ENCODE measurements at places on chromosomes 7 and 10.

DNA sequence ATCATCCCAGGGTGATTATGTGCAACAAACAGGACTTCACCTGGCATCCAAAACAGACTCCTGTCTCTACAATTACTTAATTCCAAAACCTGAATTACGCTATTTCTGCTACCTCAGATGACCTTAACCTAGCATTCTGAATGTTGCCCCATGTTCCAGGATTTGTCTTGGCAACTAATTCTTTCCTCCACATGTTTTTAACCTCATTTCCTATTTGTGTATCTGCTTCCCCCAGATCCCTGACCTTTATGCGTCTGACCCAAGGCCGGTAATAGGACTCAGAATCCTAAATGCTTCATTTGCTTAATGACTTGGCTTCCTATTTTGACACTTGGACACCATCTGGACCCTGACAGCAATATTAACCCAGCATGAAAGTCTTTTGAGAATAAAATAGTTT, 8.7 kb upstream of the ING3 start:
- no peak for DNase-seq

DNA sequence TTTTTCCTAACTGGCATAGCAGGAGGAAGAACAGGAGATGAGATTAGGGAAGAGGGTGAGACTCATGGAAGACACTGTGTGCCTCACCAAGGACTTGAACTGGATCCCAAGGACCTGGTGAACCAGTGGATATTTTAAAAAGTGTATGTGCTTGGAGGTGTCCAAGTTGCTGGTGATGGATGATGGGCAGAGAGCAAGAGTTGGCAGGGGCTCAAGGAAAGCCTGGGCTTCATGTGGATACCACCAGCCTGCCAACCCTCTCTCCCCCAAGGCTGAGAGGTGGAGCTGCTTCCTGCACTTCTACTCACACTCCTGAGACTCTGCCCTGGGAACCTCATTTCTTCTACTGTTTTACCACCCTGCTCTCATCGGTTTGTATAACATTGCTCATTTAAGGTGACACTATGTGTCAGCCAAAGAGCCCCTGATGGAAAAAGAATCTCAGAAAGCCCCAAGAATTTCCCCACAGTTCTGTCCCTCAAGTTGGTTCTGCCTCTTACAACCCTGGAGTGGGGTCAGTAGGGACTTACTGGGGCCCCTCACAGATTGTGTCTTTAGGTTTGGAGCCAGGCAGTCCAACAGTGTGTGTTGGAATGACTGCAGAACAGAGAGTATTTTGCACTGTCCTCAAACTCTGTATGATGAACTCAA, 56.2 kb upstream of the PDCD4 start:
- DNase-seq = no peak

GRCh38 chr7:133619491-133619890, 366.6 kb downstream of the EXOC4 start:
- no peak for DNase-seq

GRCh38 chr7:128831178-128831993, 1.2 kb downstream of the FLNC start:
- peak; percentile 64 for DNase-seq

GRCh38 chr7:45986355-45987298, 65.6 kb upstream of the IGFBP3 start:
- DNase-seq = no peak

DNA sequence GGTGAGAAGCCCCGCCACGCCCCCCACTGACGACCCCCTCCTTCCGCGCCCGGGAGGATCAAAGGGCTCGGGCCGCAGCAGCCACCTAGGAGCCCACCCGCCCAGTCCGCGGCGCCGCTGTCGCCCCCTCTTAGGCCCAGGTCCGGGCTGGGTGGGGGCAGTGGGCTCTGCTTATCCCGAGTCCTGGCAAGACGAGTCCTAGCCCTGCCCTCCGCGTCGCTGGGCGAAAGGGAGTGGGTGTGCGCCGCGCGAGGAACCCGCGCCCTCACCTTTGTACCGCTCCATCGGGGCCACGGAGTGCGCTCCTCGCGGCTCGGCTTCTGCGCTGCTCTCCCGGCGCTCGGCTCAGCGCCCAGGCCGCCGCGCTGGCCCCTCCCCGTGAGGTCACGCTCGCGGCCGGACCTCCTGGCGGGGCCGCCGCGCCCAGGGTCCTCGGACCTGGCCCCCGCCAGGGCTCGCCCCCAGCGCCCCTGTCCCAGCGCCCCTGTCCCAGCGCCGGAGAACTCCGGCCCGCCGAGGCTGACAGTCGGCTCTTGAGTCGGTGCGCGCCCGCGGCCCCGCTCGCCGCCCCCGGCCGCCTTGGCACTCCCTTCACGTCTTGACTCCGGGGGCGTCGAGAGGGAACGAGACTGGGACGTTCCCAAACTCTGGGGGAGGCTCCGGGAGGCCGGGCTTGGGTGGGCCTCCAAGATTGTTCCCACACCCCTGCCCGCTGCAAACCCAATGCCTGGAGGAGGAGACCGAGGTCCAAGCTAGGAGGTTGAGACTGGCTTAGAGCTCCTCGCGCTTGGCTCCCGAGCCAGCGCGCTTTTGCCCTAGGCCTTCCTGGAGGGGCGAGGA, at the start of gene AFAP1L2:
AFAP1L2 (minus strand) TSS at position 332 of the 840 bp plus-strand sequence; CDS start at position 285, 47 bp downstream.
- no peak for DNase-seq

DNA sequence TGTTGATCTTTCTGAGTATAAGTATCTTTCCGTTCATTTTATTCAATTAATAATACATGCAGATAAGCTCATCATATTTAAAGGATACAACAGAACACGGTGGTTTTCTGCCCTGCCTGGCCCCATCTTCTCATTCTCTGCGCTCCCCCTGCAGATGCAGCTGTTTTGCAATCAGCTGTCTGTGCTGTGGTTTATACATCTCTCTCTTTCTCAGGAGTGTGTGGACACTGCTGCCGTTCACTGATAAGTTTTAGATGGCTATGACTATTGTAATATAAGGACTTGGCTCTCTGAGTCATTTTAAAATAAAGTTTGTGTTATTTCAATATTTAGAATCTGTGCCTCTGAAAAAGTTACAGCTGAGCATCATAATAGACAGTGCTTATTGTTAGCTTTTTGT, 54.5 kb downstream of the CUL1 start:
- peak; percentile 1 for DNase-seq

- peak; percentile 23 for DNase-seq
Observed at GRCh38 chr10:13891128-13892000, 304.6 kb downstream of the PRPF18 start.

DNA sequence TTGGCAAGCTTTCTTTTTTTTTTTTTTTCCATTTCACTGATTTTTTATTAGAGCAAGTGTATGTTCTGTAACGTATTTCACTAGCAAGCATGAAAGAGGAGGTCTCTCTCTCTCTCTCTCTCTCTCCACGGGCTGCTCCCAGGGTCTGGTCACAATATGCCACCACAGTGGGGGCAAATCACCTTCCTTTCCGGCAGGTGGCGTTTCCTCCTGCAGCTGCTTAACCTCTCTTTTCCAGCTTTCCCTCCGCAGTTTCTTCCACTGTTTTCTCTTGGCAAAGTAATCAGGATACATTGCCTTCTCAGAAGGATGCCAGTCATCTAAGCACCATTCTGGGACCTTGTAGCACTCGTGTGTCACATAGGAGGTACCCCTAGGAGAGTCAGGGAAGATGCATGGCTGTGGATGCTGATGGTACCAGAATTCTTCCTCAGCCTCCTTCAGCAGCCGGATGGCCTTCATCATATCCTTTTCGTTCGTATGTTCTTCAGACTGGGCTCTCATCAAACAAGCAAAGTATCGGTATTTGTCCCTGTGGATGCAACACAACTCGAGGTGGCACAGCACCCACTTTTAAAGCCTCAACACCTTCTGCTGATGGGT, 197.3 kb upstream of the PODXL start:
- DNase-seq = no peak

GRCh38 chr7:123929107-123929506, 4.1 kb downstream of the SPAM1 start:
- DNase-seq = no peak

GRCh38 chr10:129058664-129059155, 408.3 kb upstream of the MGMT start:
- DNase-seq = no peak

- peak; percentile 43 for DNase-seq
Observed at GRCh38 chr7:145698526-145699262, 417.9 kb upstream of the CNTNAP2 start.

- DNase-seq = peak; percentile 96
Observed at GRCh38 chr10:3723766-3724165, 61.2 kb downstream of the KLF6 start.

DNA sequence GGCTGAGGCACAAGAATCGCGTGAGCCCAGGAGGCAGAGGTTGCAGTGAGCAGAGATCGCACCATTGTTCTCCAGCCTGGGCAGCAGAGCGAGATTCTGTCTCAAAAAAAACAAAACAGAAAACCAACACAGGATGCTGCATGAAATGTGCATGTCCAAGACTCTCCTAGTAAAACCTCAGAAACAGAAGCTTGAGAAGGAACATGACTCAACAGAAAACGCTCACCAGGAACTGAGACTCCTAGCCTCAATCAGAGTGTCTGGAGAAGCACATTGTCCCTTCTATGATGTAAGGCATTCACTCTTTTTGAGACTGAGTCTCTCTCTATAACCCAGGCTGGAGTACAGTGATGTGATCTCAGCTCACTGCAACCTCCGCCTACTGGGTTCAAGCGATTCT, 168.3 kb downstream of the MYOF start:
- no peak for DNase-seq

DNA sequence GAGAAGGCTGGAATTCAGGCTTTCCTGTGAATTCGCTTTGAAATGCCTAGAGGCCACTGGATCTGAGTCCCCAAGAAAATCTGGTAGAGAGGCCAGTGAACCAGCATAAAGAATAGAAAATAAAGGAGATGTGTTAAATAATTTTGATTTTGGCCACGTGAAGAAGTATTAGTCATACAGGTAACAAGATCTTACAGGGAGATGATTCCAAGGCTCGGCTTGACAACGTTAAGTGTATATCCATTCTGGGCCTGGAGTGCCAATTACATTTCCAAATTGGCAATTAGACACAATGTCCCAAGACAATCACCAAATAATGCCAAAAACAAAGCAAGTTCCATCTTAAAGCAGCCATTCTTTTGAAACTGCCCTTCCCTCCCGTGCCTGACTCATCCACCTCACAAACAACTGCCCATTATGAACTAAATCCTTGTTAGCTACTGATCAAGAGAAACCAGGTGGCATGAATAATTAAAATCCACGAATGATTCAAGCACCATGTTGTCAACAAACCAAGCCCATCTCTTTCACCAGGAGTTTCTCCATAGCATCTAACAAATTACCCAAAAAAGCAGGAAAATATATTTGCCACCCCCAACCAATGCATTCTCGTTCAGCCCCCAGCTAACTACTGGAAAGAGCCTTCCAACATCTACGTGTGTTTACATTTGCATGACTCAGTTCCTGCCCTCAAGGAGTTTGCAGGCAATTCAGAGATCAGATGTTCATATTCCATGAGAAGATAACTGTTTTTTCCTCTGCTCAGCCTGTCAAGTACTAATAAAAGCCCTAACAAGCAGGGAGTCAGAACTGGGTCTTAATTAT, 8.5 kb downstream of the KCNMA1 start:
- no peak for DNase-seq

- DNase-seq = peak; percentile 87
Observed at GRCh38 chr7:105782391-105783042, 93.9 kb downstream of the ATXN7L1 start.

DNA sequence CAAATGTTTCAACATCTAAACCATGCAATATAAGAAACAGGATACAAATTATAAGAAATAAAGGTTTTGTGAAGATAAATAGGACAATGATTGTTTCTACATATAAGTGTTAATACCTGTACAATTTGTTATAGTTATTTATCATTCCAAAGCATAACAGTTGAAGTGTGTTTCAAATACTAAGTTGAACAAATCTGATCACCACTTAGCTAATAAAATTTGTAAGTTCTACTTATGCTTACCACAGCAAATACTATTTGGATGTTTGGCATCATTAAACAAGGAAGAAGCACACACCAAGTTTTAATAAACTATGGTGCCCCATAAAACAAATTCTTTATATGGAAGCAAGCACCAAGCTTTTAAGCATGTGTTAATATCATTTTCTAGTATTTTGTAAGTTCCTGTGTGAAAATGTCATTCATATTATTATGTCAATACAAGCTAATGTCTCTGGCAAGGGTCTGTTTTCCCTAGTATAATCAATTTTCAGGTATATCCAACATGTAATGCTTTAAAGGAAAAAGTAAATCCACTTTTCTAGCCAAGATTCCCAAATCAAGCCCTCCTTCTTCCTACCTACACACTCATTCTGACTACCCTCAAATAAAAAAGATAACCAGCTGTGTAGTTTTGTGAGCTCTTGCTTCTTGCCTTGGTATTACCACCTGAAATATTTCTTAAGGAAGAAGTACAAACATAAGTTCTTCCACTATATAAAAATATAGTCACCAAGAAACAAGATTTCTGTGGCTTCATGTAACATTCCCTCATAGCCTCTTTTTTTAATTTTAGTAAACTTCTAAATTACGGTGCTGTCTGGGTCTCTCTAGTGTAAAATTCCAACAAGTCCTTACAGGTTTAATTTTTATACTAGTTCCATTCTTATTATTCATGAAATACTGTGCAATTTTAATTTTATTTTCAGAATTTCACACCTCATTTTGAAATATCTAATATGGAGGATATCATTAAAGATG, 9.2 kb downstream of the SKAP2 start:
- no peak for DNase-seq

GRCh38 chr7:77209479-77210139, 10.0 kb upstream of the FGL2 start:
- no peak for DNase-seq

- peak; percentile 47 for DNase-seq
Observed at GRCh38 chr10:112202561-112203241, 19.1 kb upstream of the GPAM start.

GRCh38 chr7:149210551-149210950, 15.2 kb downstream of the ZNF282 start:
- DNase-seq = no peak

GRCh38 chr7:155660758-155661093, 16.3 kb downstream of the RBM33 start:
- no peak for DNase-seq

DNA sequence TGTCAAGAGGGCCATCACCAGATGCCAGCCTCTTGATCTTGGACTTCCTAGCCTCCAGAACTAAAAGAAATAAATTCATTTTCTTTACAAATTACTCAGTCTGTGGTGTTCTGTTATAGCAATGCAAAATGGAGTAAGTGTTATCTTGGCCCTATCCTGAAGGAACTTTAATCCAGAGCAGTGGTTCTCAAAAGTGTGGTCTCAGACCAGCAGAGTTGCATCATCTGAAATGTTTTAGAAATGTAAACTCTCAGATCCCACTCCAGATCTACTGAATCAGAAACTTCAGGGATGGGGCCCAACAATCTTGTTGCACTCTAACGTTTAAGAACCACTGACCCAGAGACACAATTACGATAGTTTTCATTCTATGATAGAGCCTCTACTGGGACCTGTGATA, 3.2 kb upstream of the SUPV3L1 start:
- no peak for DNase-seq

GRCh38 chr7:90749774-90750173, 153.7 kb downstream of the CDK14 start:
- DNase-seq = peak; percentile 31

All from AG10803 (cell line).